ENCODE measurements at places on chromosomes 16 and 17.

GRCh38 chr17:77933777-77934398 lies 24.6 kb upstream of the TNRC6C start:
- no peak for DNase-seq

DNA sequence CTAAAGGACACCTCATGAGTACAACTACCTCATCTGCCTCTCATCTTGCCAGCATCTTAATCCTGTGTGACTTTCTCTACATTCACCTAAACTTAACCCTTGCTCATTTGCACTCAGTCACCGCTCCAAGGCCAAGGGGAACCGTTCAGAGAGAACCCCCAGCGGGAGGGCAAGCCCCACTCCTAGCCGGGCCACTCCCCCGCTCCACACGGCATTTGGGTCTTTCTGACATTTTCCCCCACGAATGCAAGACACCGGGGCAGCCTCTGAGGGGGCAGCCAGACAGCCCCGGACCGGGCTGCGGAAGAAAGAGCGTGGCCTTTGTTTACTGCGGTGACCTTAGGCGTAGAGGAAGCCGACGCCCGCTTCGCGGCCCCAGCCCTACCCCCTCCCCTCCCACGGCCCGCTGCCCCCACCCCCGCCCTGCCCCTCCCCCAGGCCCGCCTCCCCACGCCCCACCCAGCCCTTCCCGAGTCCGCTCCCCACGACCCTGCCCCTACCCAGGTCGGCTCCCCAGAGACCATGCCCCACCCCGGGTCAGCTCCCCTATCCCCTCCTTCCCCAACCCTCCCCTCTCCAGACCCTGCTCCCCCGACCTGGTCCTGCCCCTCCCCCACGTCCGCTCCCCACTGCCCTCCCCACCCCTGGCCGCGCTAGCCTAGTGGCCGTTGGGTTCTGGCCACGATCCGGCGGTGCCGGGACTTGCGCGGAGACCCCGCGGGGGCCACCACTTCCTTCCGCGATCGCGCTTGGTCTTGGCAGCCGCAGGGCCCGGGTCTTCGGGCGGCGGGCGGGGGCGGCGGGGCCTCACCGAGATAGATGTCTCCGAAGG lies 789 bp downstream of the CSNK1D start:
- DNase-seq: no peak

GRCh38 chr16:78656887-78657286 lies 557.4 kb downstream of the WWOX start:
- no peak for DNase-seq

DNA sequence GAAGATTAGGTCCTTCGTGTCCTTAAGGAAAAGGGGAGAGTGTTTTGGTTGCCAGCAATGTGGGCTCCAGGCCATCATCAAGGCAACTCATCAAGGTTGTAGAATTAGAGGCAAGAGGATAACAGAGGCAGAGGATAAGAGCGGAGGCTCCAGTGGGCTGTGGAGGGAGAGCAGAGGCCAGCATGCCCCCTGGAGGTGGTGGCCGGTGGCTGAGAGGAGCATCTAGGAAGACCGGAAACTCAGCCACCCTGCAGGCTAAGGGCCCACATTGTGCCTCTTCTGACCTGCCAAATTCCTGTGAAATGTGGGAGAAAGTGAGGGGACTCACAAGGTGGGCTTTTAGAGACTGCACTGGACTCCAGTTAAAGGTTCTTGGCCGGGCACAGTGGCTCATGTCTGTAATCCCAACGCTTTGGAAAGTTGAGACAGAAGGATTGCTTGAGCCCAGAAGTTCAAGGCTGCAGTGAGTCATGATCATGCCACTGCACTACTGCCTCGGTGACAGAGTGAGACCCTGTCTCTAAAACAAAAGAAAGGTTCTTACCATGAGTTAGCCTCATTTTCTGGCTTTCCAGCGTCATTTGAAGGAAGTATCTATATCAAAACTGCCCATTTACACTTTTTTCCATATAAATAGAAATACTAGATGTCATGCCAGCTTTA lies 62.7 kb upstream of the ADORA2B start:
- no peak for DNase-seq

DNA sequence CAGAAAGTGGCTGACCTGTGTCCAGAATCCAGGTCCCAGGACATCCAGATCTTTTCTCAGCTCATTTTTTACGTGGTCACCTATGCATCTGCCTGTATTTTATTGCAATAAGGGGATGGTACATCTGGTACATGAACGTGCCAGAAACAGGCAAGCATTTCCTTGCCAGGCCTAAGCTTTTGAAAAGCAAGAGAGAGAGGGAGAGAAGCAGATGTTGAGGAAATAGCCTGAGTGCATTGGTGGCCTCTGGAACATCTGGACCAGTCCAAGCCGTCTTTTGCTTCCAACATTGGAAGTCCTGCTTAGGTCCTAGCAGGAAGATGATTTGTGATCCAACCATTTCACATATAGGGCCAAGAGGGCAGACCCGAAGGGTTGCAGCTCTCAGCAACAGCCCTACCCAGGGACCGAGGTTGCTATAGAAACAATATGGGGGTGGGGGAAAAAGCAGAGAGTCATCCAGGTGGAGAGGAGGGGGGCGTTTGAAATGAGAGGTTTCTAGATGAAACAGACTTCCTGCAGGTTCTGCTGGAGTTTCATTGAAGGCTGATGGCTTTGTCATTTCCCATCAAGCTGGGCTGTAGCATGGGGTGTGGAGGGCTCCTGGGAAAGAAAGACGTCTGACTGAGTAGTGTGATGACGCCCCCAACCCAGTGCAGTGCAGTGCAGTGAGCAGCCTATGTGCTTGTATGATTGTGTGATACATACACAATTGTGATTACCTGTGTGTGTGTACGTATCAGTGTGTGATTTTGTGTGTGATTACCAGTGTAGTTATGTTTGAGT lies 61.6 kb downstream of the SHISA6 start:
- DNase-seq: no peak

DNA sequence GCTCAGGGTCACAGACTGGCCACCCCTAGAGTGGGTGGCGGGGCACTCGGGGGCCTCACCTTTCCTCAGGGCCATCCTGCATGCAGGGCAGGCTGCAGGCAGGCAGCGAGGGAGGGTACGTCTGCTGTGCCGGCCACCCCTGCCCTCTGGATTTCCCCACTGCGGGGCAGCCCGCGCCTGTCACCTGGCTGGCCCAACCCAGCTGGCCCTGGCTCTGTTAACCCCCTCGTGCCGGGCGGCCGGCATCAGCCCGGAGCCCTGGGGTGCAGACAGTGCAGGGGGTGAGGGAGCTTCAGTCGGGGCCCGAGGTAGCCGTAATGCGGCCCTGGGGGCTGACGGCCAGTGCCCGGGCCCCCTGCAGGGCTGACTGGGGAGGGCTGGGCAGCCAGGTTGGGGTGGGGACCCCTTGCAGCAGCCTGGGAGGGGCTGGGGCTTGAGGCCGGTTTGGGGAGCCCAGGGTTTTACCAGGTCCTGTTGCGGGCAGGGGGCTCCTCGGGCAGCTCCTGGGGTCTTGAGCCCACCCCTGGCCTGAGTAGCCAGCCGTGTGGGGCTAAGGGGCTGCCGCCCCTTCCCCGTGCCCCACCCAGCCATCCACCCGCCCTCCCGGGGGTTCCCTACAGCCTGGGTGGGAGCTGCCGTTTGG lies at the start of gene IGFALS:
TSS of gene IGFALS (minus strand) at position 128 of the 643 bp plus-strand sequence. CDS start at position 75, 53 bp downstream.
- DNase-seq: no peak

- peak; percentile 56 for DNase-seq
Measured at GRCh38 chr17:38451030-38451839, 23.0 kb downstream of the ARHGAP23 start.

DNA sequence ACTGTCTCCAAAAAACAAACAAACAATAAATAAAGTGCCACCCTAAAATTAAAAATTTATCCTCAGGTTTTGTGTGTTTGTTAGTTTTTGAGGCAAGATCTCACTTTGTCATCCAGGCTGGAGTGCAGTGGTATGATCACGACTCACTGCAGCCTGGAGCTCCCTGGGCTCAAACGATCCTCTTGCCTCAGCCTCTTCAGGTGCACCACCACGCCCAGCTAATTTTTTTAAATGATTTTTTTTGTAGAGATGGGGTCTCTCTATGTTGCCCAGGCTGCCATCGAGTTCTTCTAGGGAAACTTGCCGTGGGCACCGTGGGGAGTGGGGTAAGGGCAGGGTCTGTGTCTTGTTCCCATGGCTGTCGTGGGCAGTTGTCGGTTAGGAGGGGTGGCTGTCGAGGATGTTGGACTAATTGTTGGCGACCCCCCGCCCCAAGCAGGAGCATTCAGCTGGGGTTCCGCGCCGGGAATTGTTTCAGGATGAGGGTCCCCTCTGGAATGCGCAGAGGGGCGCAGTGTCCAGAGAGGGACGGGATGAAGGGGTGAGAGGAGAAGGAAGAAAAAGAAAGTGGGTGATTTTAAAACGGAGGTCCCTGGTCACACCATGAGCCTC lies 1.1 kb upstream of the RNF213 start:
- DNase-seq: peak; percentile 21

DNA sequence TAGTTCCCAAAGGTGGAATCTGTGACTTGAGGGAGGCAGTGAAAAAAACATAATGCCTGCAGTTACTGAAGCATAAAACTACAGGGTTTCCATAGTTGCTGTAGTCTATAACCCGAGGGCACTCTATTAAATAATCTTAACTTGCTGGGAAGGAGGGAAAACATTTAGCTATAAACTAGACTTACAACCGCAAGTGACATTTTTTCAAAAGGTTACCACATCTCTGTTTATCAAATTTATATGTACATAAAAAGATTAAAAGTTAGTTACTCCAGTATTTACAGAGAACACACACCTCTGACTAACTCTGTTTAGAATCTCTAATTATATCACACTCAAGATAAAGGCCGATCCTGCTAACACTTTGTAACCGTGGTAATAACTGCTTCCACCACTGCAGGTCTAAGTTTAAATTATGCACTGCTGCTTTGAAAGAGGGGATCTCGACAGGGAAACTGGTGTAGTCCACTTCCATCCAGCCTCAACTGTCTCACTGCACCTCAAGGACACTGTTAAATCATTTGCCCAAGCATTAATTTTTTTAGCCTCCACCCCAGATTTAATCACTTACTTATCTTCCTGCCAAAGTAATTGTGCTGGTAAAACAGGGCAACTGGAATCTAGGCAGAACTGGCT lies 14.6 kb downstream of the KCNJ16 start:
- no peak for DNase-seq

GRCh38 chr16:30063278-30063892 lies 2.2 kb upstream of the ALDOA start:
- no peak for DNase-seq

DNA sequence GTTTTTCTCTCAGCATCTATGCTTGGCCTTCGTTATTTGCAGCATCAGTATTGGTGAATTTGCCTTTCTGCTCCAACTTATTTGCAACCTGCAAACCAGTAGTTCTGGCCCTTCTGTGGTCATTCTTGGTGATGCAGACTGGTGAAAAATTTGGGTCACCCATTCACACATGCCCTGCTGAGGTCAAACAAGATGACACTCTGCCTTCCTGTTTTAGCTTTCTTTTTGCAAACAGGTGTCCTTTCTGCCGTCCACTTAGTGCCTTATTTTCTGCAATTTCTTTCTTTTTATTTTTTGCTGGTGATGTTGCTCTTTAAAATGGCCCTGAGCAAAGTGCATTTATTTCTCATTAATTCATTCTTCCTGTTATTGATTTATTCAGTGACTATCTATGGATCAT lies 31.3 kb downstream of the PLCG2 start:
- DNase-seq: no peak

DNA sequence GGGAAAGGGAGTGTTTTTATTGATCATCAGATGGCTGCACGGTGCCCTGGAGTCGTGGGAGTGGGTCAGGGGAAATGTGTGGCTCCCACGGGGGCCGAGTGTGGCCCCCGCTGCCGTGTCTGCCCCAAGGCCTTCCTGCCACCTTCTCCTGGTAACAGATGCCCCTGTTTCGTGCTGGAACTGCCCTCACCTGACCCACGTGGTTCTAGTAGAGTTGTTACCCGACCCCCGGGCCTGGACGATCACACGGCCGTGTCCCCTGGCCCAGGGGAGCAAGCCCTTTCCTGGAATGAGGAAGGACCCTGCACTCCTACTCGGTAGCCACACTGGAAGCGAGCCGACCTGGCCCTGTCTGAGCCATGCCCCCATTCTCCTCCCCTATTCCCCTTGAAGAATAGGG lies 37.6 kb downstream of the ACTG1 start:
- no peak for DNase-seq

DNA sequence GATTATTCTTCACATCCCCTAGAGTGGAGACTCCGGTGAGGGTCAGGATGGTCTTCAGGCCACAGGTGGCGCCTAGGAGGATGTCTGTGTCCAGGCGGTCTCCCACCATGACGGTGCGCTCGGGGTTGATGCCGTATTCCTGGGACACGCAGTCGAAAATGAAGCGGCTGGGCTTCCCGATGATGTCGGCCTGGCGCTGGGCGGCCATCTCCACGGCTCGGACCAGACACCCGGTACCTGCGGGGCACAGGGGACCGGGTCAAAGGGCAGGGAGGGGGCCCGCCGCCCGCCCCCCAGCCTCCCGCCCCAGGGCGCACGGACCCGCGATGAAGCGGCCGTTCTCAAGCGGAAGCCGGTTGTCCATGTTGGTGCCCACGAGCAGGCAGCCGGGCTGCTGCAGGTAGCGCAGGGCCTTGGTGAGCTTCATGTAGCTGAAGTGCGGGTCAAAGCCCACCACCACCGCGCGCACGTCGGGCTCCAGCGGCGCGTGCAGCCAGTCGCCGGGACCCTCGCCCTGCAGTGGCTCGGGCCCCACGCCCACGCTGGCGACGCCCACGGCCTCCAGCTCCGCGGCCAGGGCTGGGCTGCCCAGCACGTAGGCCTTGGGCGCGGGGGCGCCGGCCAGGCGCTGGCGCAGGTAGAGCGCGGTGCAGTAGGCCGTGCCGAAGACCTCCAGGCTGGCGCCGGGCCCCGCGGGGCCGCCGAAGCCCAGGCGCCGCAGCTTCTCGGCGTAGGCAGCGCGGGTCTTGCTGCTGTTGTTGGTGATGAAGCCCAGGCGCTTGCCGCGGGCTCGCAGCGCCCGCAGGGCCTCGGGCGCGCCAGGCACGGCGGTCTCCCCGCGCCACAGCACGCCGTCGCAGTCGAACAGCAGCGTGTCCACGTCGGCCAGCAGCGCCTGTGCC lies 572 bp downstream of the PGP start:
- DNase-seq: no peak

DNA sequence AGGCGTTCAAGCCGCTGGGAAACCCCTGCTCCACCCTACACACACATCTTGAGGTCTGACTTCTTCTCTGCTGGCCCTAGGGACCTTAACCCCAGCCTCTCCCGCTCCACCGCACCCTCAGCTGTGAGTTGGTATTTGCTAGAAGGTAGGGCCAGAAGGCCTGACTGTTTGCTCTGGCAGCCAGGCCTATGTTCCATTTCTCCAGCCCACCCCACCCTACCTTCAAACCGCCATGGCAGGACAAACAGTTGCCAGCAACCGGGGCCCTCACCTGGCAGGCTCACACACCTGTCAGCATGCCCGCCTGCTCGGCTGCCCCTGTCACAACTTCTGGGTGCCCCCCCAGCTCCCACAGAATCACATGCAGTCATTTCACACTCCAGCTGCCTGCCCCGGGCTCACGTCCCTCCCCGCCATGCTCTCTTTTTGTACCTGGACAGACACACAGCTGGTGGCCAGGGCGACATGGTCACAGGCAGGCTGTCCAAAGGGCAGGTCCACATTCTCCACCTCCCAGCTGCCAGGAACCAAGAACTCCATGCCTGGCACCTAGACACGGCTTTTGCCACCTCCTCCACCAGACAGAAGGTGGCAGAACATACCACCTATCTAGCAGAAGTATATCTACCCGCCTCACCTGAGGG lies 2.6 kb upstream of the ATP2A3 start:
- no peak for DNase-seq

- no peak for DNase-seq
Measured at GRCh38 chr16:85126394-85126704, 14.1 kb upstream of the CIBAR2 start.

- DNase-seq: no peak
Measured at GRCh38 chr17:7029096-7029495, 6.2 kb downstream of the BCL6B start.

- peak; percentile 28 for DNase-seq
Measured at GRCh38 chr16:73232555-73233328, 184.8 kb upstream of the ZFHX3 start.

GRCh38 chr17:77772461-77772897 lies 186.0 kb upstream of the TNRC6C start:
- DNase-seq: peak; percentile 55

All from MCF 10A (cell line).